ENCODE measurements at places on chromosomes 7 and 10.

GRCh38 chr7:27133409-27134231 is 3.1 kb upstream of the HOXA4 start:
- no peak for DNase-seq

GRCh38 chr10:132591166-132591971 is 53.8 kb downstream of the INPP5A start:
- DNase-seq, result no peak

DNA sequence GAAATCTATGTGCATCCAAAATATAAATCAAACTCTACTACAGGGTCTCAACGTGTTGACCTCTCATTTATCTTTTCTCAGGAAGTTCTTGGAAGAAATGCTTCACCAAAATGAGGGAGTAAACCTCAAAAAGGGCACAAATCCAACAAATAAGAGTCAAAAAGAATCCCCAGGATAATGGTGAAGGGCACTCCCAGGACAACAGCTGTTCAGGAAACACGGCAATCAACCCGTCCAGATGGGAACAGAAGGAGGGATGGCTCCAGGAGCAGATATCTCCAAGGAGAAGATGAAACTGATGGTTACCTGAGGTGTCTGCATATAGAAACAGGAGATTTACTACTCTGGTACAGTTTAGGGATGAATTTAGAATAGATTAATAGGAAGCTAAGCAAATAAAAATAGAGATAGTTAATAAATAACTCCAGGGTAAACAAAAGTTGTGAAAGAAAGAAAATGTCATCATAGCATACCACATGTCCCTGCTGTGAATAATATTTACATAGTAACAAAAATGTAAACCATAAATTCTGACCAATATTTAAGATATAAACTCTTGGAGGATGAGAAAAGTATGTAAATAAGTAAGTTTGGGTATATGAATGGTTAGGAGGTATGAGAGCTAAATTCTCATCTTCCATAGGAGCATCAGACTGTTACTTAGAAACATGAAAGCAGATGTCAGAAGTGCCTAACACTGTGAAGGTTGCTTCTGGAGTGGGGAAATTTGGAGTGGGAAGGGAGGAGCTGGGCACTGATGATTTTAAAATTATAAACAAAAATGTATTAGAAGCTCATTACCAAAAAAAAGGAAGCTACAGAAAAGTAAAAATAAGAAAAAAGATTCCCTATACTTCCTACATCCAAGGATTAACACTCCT is 237.5 kb upstream of the HPS1 start:
- no peak for DNase-seq

DNA sequence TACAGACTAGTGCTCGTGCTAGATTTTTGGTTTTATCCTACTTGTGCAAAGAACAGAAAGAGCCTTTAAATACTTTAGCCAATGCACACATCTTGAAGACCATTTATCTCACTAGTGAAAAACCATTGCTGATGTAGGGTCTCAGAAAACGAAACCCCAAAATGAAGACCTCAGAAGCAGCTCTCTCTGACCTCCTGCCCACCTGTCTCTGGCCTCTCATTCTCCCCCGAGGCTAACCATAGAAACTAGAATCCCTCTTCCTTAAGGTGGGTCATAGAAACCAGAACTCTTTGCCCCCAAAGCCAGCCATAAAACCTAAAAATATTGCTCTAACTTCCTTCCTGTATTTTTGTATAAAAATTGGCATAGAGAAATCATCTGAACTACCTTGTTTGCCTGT is 112.2 kb downstream of the KIF20B start:
- DNase-seq, result no peak

DNA sequence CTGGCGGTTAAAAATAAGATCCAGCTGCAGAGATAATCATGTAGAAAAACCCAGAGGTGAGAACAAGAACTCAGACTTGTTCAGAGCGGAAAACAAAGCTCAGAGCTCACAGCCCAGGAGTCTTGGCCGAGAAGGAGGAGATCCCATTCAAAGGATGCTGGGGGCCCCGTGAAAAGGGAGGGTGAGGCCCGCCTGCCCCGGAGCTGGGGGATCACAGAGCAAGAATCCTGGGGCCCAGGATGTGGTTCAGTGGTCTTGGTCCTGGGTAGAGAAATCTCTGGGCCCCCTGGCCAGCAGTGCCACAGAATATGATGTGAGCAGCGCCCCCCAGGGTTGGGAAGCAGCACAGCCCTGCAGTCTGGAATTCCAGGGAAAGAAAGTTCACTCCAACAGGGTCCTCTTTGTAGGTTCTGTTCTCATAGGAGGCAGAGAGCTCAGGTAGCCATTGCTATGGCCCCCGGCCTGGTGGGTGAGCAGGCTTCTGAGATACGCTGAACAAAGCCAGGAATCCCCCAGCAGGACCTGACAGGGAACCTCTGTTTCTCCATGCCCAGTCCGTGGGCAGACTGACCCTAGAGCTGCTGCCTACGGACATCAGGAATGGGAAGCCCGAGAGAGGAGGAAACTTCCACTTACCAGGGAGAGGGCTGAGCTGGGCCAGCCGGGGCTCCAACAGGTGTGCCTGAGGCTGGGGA is 77.7 kb upstream of the GNA12 start:
- DNase-seq, result no peak

GRCh38 chr7:111499027-111499426 is 63.3 kb downstream of the IMMP2L start:
- no peak for DNase-seq

GRCh38 chr10:43573250-43574000 is 991 bp downstream of the ZNF239 start:
- no peak for DNase-seq

- DNase-seq, result peak; percentile 5
Observed at GRCh38 chr10:54402576-54402975, 398.5 kb downstream of the PCDH15 start.

DNA sequence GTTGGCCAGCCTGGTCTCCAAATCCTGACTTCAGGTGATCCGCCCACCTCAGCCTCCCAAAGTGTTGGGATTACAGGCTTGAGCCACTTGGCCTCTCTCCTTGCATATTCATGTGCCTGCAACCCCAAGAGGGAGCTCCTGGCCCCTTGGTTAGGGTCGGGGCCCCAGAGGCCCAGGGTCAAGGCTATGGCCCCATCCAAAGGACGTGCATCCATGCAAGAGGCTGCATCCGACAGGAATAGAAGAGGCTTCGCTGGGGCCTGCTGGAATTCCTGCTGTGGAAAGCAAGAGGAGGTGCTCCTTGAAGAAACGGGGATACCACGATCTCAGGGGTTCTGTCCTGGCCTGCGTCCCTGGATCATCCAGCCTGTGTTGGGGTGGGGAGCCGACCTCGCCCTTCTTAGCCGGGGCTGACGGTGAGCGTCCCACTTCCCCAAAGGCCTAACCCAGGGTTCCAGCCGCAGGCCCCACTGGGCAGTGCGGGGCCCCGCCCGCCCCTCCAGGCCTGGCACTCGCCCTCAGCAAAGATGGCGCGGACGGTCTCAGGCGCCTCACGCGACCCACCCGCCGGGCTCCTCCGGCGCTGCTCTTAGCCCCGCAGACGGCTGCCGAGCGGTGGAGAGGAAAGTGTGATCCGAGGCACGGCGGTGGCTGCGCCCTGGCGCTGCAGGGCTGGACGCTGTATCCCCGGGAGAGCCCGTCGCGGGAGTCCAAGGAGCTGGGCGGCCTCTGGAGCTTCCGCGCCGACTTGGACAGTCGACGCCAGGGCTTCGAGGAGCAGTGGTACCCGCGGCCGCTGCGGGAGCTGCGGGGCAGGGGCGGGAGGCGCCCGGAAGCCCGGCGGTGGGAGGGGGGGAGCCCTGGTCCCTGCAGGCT is 54.7 kb downstream of the ZNF727 start:
- DNase-seq, result no peak

- DNase-seq, result no peak
Observed at GRCh38 chr7:94300176-94300835, 94.4 kb upstream of the COL1A2 start.

GRCh38 chr7:23067271-23067670 is 38.3 kb upstream of the KLHL7 start:
- no peak for DNase-seq

DNA sequence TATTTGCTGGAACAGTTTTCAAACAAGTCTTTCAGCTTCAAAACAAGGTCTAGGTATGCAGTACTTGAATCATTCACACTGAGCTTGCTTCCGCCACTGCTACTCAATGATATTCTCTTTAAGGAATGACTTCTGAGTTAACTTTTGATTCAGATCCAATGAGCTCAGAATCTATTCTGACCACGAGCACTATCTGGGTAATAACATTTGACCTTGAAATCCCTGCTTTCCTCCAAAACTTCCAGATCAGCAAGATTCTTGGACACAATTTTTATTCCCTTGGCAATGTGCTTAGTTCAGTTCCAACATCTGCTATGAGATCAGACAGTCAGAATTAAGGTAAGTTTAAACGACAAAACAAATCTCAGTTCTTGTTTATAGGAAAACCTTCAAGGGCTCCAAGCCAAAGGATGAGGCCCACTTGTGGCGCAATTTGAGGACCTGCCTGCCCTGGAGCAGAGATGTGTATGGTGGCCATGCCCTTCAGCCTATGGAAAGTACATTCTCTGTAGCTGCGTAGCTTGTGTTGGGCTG is 87.2 kb downstream of the RNF216 start:
- DNase-seq, result no peak

DNA sequence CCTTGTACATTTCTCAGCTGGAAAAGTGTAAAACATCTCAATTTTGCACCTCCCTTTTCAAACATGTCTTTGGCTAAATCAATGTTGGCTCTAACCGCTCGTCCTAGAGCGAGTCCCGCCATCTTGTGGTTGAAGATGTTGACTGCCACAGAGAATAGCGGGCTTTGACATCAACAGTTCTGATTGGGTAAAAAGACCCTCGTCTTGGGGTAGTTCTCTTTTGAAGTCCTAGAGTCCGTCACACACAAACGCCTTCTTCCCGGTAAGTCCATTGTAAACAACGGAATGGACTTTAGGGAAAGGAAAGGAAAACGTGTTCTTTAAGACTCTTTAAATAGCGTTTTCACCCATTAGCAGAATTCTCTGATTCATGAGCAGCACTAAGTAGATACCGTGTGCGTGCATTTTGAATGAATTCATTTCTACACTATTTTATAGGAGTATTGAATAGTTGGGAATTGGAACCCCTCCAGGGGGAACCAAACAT is 452 bp upstream of the RPP30 start:
- no peak for DNase-seq

- DNase-seq, result no peak
Observed at GRCh38 chr10:89262086-89263051, 10.8 kb upstream of the LIPA start.

DNA sequence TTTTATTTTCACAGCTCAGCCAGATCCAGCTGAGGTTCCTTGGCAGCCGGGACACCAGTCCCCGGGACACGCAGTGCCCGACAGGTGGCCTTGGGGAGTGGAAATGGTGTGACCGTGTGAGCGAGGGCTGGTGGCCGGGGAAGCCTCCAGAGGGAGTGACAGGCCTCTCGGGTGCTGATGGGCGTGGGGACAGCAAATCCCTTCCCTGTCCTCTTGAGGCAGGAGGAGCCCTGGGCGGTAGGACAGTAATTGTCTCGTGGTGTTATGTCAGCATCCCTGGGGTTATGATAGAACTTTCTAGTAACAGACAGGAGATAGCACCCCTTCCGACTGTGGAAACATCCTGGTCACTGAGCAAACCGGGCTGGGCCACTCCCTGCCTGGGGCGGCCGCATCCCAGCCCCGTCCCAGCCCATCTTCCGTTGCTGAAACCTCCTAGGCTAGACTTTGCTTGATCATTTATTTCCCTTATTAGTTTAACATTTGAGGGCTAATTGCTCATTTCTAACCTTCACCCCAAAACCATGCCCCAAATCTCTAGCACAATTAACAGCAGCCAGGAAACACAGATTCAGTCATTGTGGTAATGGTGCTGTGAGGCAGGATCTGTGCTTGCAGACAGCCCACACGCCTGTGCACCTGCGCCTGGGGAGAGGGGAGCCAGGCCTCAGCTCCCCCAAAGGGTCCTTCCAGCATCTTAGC is 63.3 kb downstream of the ELFN1 start:
- DNase-seq, result no peak

- no peak for DNase-seq
Observed at GRCh38 chr7:39606352-39606751, 17.0 kb upstream of the RALA start.

DNA sequence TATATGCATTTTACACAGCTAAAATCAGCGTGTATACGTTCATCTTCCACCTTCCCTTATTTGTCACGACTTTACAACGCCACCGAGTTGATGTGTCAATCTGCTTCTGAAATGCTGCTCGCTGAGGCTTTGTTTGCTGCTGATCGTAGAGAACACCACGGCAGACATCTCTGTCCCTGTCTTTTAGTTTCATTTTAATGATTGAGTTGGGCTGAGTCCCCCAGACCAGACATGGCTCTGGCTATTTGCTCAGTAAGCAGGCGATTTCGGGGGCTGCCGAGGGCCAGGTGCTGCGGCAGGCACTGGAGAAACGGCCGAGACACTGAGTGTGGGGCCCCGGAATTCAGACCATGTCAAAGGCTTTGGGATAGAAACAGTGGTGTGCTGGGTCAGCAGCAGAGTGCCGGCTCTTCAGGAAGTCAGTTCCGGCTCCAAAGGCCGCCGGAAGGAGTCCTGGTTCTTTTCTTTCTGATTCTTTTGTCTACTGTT is 5.0 kb downstream of the LRRC27 start:
- no peak for DNase-seq

DNA sequence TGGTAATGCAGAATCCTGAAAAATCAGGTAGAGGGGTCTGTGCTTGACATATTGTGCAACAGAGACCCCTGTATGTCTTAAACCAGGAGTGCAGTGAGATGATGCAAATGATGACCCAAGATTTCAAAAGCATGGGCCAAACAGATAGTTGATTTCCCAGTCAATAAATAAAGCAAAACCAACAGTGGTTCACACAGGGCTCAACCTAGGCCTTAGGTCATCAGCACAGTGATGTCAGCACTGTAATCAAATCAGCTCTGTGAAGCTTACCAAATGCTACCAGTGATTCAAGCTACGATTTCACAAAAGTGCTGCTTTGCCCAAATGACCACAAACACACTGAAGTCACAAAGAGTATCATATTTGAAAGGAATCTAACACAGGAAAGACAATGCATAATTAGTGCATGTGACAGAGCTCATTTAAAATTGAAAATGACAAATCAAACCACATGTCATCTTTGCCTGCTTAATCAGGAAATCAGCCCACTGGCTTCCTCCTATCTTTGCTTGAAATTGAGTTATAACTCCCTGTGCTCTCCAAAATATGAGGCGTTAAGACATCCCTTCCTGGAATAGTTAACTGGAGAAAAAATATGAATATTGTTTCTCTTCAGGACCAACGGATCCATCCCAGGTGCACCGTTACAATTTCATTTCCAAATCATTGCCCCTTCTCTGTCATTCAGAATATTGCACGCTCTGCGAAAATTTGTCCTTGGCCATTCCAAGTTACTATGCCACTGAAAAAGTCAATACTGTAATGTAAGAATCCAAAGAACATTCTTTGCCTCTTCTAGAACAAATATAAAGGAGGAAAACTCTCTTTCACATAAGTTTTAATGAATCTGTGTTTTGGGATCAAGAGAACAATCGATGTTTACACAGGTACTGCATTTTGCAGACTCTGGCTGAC is 41.9 kb upstream of the ASL start:
- DNase-seq, result no peak

DNA sequence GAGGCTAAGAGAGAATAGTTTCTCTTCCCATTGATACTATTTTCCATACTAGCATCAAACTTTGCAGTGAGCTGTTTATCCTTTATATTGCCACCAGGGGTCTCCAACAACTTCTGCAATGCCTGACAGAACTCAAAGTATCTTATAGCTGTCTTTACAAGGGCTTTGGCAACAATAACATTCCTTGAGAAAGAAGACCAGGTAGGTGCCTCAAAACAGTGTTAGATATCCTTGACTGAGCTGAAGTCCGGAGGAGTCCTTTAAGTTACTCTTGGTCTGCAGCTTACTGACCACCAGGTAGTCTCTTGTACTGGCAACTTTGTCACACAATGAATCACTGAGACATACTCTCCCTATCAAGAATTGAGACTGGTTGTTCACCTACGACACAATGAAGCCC is 30.0 kb upstream of the TES start:
- DNase-seq, result no peak
